Fibroblast of skin of abdomen (primary cell): ENCODE measurements at places on chromosomes 7 and 10.

GRCh38 chr10:96301616-96302015, 2.6 kb upstream of the DNTT start:
- no peak for DNase-seq

DNA sequence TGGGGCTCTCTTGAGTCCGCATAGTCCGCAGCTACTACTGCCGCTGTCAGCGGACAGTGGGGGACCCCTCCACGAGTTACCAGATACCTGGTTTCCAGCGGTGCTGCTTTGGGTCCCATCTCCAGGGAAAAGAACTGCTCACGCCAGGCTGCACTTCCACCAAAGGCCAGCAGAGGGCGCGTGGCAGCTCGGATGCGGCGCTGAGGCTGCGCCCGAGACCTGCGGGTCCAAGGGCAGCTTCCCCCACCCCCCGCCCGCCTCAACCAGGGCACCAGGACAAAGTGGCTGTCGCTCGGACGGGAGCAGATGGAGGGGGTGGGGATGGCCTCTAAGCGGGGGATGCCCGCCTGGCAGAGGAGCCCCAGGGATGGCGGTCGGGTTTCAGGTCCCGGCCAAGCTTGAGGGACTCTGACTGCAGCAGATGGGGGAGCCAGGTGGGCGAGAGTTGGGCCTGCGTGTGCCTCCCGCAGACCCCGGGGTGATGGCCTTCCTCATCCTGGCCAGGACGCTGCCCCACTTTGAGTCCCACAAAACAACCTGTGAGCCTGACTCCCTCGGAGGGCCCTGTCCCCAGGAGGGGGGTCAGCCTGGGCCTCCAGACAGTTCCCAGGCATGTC, 23.8 kb upstream of the ZNF735 start:
- no peak for DNase-seq

GRCh38 chr10:60669501-60669900, 108.8 kb upstream of the CDK1 start:
- no peak for DNase-seq

GRCh38 chr10:78727728-78728127, 341.0 kb upstream of the ZMIZ1 start:
- no peak for DNase-seq
